ENCODE measurements at places on chromosomes 1 and 21. TPM values are rescaled to one million over a fixed set of nuclear protein-coding genes. Genes with fewer than 3 reads are reported as not detected.

Gene RXRG
- total RNA-seq: not detected

Gene ANXA9
- 0.16 TPM for total RNA-seq

Gene RABGAP1L
- 44.7 TPM for total RNA-seq

Gene HMCN1
- total RNA-seq: 427 TPM

Gene CKS1B
- 18.3 TPM for total RNA-seq

Gene CDA
- total RNA-seq: 1.5 TPM

Gene KCNQ4
- 0.12 TPM for total RNA-seq
